ENCODE measurements at places on chromosomes 4 and X.

DNA sequence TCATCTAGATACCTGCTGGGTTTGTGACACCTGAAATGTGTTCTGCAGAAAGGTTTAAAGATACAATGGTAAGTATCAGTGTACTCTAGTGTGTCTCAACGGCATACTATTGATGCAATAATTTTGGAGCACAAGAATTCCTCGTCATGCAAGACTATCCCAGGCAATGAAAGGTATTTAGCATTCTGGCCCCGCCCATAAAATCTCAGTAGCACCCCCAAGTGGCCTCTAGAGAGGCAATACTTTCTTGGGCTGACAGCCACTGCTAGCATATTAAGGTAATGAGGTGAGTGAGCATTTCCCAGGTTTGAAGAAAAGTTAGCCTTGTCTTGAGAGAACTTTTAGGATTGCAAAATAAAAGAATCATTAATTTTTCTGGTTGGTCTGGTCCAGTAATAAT is 24.0 kb downstream of the TAB3 start:
- no peak for DNase-seq

DNA sequence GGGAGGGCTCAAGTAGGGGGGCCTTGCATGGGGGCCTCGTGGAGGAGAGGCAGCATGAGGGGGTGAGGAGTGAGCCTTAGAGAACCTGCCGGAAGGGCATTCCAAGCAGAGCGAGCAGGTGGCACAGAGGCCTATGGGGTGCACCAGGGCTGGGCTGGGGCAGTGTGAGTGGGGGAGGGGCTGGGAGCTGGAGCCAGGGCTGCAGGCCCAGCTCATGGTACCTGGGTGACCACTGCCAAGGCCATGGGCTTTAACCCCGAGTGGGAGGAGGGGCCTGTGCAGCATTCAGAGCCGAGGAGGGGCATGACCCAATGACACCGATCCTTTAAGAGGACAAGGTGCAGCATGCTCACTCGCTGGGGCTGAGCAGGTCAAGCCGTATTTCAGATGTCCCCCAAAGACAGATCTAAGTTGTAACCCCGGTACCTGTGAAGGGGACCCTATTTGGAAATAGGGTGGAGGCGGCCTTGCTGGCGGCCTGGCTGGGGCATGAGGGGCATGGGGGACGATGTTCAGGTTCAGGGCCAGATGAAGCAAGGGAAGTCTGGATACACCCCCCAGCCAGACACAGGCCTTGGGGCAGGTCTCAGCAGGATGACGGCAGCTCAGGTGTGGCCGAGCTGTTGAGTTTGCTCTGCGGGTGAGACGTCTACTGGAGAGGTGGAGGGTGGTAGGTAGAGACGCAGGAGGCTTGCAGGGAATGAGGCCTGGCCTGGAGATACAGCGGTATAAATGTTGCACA is 137.0 kb downstream of the CPZ start:
- no peak for DNase-seq

GRCh38 chrX:69372435-69372834 is 131.7 kb upstream of the NALF2 start:
- no peak for DNase-seq

DNA sequence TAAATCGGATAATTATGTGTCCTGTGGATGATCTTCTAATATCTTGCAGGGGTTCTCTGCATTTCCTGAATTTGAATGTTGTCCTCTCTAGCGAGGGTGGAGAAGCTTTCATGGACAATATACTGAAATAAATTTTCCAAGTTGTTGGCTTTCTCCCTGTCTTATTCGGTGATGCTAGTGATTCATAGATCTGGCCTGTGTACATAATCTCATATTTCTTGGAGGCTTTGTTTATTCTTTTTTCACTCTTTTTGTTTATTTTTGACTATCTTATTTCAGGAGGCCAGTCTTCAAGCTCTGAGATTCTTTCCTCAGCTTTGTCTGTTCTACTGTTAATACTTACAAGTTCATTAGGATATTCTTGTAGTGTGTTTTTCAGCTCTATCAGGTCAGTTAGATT is 20.7 kb upstream of the CLGN start:
- no peak for DNase-seq

DNA sequence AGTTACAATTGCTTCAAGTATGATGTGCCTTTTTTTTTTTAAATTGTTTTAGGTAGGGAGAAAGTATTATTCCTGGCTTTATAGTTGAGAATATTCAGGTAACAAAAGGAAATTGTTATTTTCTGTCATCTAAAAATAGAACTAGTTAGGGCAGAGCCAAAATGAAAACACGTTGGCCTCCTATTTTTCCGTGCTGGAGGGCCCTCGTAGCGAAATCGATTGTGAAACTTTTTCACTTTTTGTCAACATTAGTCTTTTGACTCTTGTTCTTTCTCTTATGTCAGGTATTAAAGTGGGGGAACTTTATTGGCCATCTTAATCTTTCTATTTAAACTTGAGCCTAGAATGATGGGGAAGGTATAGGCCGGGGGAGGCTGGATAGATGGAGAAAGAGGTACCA is 104.9 kb downstream of the ARHGAP10 start:
- DNase-seq = no peak
